ENCODE measurements at places on chromosomes 6 and 20.

GRCh38 chr6:73704260-73704659, 8.3 kb downstream of the CD109 start:
- DNase-seq = no peak

DNA sequence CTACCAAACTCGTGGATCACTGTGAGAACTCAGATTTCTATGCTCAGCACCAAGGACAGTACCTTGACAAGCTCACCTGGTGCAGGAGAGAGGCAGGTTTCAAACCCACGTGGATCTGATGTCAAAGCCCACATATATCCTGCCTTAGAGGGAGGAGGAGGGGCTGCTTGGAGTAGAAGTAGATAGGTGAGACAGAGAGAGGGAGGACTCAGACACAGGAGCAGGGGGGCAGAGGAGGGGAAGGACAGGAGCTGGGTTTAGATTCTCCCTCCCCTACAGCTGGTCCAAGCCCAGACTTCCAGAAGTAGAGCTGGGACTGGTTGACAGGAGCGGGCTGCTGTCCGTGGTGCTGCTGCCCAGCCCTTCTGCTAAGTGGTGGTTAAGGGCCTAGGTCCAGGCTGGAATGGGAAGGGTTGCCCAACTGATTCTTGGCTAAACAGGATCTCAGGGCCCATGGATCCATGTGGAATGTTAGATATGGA, 77.5 kb downstream of the CDH22 start:
- peak; percentile 44 for DNase-seq

GRCh38 chr6:55868771-55869479, 6.5 kb downstream of the BMP5 start:
- DNase-seq = peak; percentile 40

- DNase-seq = peak; percentile 93
Measured at GRCh38 chr6:33208091-33208967, at the start of gene RING1. Gene RING1 (plus strand): TSS chr6:33208500. CDS start chr6:33208823, 323 bp downstream.

- DNase-seq = no peak
Measured at GRCh38 chr6:85077098-85077497, 312.7 kb upstream of the TBX18 start.

DNA sequence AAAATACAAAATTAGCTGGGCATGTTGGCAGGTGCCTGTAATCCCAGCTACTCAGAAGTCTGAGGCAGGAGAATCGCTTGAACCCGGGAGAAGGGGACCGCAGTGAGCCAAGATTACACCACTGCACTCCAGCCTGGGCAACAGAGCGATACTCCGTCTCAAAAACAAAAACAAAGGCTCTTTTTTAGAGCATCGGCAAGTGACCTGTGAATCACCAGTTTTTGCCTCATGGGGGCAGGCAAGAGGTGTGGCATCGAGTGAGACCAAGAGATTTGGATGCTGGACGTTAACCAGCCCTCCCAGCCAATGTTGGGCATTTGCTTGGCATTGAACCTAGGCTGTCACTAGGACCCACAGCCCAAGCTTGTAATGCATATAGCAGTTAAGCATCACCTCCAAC, 14.6 kb upstream of the CDK5RAP1 start:
- DNase-seq = no peak

Measured in femur (tissue), 1 donor.